ENCODE measurements at places on chromosomes 3 and 15.
A peak's percentile ranks its signal among the peaks of the same experiment; 100 is the strongest.

DNA sequence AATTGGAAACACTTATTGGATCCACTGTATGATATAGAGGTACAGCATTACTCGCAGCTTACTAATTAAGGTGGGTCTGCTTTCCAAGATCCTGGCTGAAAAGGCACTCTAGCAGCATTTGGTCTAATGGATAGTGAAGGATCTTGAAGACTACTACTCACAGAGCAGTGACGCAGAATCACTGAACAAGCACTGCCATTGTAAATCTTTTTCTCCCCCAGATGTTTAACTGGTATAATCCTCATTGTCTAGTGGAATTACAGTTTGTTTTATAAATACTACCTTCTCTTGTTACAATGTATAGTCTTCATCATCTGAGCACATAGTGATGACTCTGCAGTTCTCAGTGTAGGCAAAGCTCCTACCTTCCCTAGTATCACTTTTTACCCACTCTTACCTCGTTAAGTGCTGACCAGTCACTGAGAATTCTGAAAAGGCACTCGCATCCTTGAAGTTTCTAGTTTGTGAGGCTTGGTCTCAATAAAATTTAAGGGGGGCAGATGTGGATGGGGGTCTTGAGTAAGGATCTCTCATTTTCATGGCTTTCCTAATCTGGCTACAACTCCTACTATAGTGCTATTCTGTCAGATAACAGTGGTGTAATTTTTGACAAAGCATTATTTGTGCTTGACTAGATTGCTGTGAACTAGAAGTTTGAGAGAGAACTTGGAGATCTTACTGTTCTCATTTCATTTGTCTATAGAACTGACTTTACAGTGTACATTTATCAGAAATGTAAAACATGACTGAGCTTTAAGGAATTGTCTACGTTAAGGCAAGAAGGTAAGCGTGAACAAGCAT lies 23.2 kb downstream of the MAPK6 start:
- DNase-seq = no peak

DNA sequence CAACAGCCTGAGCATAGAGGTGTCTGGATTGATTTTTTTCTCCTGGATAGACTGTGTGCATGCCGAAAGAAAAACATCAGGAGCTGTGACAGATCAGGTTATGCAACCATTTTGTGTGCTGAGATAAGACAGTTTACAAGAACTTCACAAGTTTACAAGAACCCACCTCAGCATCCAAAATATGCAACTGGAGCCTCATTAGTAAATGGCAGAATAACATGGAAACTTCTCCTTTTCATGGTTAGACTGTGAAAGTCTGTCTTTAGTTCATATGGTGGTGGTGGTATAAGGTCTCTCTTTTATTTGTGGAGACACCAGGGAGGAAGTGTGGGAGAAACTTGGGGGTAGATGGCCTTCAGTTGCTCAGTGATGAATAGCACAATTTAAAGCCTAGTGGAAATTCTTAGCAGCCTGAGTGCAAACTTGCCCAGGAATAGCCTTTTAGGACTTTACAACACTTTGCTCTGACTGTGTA lies 3.7 kb upstream of the ZNF609 start:
- no peak for DNase-seq

GRCh38 chr15:69299451-69299886 lies 757 bp downstream of the PAQR5 start:
- no peak for DNase-seq

GRCh38 chr3:24012589-24013269 lies 67.6 kb downstream of the NR1D2 start:
- no peak for DNase-seq

DNA sequence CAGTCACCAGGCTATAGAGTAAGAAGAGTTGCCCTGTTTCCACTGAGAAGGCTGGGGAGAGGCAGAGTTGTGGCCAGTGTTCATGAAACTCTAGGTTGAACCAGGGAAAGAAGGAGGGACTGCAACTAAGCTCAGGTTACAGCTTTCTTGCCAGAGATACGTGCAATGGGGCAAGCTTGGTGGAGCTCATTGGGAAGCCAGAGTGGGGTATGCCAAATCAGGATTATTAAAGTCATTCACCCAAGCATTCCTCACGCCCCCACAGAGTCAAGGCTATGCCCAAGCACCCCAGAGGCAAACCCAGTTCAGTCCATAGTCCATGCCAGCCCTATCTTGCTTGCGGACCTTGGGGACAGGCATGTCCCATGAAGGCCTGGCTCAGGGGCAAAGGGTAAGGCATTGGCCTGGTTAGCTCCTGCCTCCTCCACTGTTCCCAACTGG lies 17.6 kb downstream of the SLC6A20 start:
- DNase-seq = no peak

DNA sequence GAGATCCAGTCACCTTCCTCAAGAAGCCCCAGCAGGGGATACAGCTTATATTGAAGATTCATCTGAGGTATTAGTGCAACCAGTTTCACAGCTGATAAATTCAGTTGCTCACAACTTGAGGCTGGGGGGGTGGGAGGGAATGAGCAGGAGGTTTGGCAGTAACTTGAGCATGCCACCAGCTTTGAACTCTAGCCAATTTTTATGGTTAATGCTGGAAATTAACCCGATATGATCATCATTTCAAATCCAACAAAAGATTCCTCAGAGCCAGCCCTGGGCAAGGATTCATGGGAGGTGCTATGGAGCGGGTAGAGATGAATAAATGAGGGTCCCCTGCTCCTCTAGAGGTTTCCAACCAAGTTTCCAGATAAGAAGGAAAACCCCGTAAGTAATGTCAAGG lies 73.1 kb upstream of the HES1 start:
- DNase-seq = no peak

DNA sequence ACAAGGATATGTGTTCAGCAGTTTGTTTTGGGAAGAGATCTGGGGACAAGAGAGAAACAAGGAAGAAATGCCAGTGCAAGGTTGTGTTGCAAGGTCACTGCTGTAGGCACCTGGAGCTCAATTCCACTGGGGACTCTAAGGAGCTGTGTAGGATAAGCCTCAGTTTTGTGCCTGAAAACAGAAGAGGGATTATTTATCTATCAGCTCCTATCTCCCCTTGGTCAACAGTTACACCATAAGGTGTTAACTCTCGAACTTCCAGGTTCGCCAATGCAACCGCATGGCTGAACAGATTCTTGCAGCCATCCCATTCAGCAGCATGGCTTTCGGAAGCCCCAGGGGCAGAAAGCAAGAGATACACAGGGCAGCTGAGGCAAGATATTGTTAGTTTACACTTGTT lies 41.6 kb upstream of the CNOT10 start:
- no peak for DNase-seq

GRCh38 chr3:108620250-108620649 lies 30.7 kb downstream of the DZIP3 start:
- DNase-seq = peak; percentile 26

- no peak for DNase-seq
These were observed 206.6 kb downstream of the SHQ1 start for GRCh38 chr3:72641684-72642083.

GRCh38 chr3:151210676-151211381 lies 7.8 kb upstream of the GPR171 start:
- peak; percentile 26 for DNase-seq

DNA sequence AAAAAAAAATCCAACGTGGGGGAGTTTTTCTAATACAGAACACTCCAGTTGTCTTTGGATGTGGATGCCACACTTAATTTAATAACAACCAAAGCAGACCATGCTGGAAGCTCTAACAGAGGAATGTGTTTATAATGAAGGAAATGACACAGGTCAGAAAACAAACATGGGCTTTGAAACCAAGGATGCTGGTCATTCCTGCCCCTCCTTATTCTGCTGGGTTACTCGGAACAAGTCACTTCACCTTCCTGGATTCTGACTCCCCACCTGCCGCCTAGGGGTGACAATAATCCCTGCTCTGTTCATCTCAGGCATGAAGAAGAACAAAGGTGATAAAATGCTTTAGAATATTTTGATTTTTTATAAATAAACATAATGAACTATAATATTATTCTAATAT lies 240.9 kb upstream of the ADAMTS9 start:
- no peak for DNase-seq

DNA sequence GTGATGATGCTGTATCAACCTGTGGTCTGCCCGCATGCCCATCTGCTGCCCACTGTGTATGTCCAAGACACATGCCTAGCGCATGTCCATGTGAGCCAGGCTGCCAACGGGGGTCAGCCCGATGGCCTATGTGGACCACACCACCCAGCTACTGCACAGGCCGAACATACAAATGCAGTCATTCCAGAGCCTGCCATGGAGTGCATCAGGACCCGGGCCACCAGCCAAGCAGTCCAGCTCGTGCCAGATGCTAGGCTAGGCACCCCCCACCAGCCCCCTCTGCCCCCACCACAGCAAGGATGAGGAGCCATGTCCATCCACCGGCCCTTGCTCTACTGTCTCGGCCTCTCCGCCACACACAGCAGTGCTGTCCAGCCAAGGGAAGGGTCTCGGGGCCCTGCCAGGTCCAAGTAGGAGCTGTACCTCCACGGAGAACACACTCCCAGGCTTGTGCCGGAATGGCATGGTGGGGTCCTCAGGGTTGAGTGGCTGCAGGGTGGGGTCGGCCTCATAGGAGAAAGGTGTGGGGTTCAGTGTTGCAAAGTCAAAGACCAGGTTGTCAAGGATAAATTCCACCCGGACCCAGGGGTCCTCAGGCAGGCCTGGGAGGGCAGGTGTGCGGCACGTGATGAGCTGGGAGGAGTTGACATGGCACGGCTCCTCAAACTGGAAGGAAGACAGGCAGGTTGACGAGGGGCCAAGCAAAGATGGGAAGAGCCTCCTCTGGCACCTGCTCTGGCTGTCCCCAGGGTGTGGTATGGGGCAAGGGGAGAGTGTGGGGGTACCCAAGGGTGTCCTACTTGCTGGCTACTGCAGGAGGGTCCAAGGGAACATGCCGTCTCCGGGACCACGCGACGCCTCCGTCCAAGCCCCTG lies 15.3 kb downstream of the PLXNB1 start:
- no peak for DNase-seq

DNA sequence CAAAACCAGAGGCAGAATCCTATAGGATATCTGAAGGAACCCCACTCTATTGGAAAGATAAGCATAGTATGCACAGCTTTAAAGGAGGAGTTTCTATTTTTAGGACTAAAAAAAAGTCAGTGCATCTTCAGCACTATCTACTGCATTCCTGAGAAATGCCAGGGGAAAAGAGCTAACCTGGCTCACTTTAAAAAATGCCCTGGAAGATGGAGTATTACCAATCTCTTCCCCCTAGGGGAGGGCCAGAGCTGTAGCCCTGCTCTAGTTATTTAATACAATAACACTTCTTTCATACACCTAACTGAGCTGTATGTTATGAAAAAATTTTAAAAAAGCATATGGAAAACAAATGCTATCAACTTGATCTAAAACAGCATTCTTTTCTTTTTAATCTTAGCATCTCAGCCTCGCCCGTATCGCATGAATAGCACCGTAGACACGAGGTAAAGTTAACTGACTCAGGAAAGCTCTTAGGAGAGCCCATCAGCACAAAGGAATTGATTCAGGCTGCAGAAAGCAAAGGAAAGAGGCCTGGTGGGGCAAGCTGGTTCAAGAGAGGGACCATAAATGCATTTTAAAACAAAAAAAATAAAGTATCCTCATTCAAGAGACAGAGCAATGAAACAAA lies 50.2 kb downstream of the TGM4 start:
- no peak for DNase-seq

DNA sequence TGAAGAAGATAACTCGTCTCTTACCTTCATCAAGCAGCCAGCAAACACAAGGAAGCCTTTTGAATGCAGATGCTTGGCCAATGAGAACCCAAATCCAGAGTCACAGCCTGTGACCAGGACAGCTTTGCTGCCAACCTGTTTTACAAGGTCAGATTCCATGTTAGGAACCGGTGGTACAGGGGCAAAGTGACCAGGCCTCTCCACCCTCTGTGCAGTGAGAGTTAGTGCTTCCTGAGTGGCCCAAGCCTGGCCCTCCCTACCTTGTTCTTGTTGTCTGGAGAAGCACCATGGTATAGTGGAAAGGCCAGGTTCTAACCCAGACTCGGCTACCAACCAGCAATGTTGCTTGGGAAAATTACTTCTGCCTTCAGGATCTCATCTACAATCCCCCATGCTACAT lies 23.4 kb downstream of the BDH1 start:
- no peak for DNase-seq

DNA sequence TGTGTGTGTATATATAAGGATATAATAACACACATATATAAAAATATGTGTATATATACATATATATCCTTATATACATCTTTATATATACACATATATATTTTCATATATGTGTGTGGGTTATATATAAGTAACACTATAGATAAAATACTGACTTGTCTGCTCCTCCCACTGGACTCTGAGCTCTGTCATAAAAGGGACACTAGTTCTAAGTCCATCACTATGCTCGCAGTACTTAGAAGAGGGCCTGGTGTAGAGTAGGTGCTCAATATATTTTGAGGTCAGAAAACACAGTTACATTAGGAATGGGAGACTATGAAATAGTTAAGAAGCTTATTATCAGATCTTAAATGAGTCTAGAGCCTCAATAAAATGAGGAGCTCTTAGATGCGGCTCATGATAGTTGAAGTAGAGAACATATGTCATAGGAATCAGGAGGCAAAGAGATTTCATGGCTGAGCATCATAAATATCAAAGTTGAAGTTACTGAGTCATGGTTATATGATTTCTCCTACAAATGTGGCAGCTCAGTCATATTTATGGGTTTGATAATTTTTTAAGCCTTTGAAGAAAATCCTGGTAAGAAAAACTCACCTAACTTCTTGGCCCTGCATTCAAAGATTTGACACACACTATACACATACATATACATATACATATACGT lies 371.2 kb upstream of the THBS1 start:
- no peak for DNase-seq

DNA sequence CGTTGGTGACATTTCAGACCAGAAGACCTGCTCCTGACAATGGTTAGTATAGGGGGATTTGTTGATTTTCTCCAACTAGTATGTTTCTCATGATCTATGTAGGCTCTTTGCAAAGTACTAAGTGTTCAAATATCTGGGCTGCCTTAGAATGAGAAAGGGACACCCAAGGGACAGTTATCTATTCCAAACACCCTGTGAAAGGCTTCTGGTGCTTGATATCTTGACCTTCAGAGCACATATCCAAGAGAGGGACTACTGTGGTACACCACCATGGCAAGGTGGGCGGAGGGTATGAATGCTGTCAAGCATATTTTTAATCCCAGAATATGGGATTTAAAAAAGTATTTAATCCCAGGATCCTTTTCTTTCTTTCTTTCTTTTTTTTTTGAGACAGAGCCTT lies 1.1 kb downstream of the FANCD2OS start:
- DNase-seq = no peak

DNA sequence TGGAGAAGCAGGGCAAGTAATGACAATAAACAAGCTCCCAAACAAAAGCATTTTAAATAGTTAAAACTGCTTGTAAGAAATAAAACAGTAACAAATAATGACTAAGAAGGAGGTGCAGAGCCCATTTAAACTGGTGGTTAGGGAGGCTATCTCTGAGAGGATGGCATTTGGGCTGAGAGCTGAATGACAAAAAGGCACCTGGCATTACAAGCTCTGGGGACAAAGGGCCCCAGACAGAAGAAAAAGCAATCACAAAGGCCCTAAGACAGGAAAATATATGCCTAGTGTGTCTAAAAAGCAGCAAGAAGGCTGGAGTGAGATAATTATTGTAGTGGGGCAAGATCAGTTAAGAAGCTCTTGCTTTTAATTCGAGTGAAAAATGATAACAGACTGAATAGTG lies 9.6 kb downstream of the TMEM39A start:
- DNase-seq = no peak

Data from mucosa of gallbladder (tissue), 1 donor.